ENCODE measurements at places on chromosomes 4 and X. TPM values are rescaled to one million over a fixed set of nuclear protein-coding genes. Genes with fewer than 3 reads are reported as not detected.

Gene GNRHR
- total RNA-seq: not detected

Gene MOB1B
- total RNA-seq: 42.3 TPM

Gene MCF2
- total RNA-seq: 10.3 TPM

Gene IGSF1
- total RNA-seq: 0.63 TPM

Gene AASDH
- total RNA-seq: 38.2 TPM

All from parietal lobe (tissue), 2 donors.